ENCODE measurements at places on chromosomes 5 and 9.
A peak's percentile ranks its signal among the peaks of the same experiment; 100 is the strongest.

GRCh38 chr5:157369507-157369906 lies 90.5 kb upstream of the NIPAL4 start:
- no peak overlapping the region for H3K27ac ChIP-seq
- DNase-seq: no peak
- H3K36me3 ChIP-seq: no peaks in the 10 kb centered on the region
- H3K4me3 ChIP-seq: no peak overlapping the region

DNA sequence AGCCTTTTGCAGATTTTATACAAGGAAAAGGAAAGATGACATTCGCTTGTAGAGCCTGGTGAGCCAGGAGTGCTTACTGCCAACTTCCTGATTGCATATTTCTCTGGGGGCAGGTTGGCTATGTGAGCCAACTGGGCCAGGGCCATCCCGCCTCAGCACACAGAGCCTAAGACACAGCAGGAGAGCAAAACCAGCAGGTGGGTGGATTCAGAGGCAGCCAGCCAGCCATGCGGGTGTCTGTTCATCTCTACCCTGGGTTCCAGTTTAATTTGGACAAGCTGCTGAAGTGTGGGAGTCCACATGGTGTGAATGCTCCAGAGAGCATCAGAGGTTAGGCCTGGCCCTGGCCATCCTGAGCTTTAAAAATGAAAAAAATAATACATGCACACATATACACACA lies 291.4 kb downstream of the ARHGEF28 start:
- H3K4me1 ChIP-seq: peaks cover 16% of the 10 kb centered on the region
- H3K27ac ChIP-seq: no peak overlapping the region
- no peak overlapping the region for H3K4me3 ChIP-seq
- H3K36me3 ChIP-seq: peaks cover 4% of the 10 kb centered on the region
- DNase-seq: no peak
- H3K27me3 ChIP-seq: no peaks in the 10 kb centered on the region

DNA sequence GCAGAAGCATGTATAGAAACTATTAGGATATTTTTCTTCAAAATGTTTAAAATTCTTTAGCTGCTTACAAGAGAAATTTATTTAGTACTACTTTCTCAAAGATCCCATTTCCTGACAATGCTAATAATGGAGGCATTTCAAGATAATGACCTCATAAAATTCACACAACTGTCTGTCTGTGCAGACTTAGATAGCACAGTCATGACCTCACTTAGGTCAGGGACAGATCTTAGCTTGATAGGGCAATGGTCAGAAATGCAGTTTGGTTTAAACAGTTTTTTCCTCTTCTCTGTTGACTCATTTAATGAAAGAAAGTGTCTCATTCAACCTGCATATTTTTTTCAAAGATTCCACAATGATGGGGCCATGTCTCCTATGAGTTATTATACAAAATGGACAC lies 128.4 kb downstream of the GRIA1 start:
- no peaks in the 10 kb centered on the region for H3K36me3 ChIP-seq
- H3K4me1 ChIP-seq: peaks cover 64% of the 10 kb centered on the region
- peak overlapping the region; percentile 79 for H3K27ac ChIP-seq
- no peaks in the 10 kb centered on the region for H3K27me3 ChIP-seq
- H3K4me3 ChIP-seq: peak overlapping the region; percentile 45
- DNase-seq: peak; percentile 62

GRCh38 chr9:116859763-116860162 lies 172.7 kb downstream of the TRIM32 start:
- H3K4me1 ChIP-seq: no peaks in the 10 kb centered on the region
- DNase-seq: no peak
- H3K27ac ChIP-seq: no peak overlapping the region
- peaks cover 3% of the 10 kb centered on the region for H3K27me3 ChIP-seq

GRCh38 chr5:138725153-138725817 lies 27.9 kb upstream of the CTNNA1 start:
- DNase-seq: peak; percentile 61
- H3K4me1 ChIP-seq: peaks cover 16% of the 10 kb centered on the region
- peaks cover 31% of the 10 kb centered on the region for H3K27me3 ChIP-seq
- no peaks in the 10 kb centered on the region for H3K36me3 ChIP-seq

DNA sequence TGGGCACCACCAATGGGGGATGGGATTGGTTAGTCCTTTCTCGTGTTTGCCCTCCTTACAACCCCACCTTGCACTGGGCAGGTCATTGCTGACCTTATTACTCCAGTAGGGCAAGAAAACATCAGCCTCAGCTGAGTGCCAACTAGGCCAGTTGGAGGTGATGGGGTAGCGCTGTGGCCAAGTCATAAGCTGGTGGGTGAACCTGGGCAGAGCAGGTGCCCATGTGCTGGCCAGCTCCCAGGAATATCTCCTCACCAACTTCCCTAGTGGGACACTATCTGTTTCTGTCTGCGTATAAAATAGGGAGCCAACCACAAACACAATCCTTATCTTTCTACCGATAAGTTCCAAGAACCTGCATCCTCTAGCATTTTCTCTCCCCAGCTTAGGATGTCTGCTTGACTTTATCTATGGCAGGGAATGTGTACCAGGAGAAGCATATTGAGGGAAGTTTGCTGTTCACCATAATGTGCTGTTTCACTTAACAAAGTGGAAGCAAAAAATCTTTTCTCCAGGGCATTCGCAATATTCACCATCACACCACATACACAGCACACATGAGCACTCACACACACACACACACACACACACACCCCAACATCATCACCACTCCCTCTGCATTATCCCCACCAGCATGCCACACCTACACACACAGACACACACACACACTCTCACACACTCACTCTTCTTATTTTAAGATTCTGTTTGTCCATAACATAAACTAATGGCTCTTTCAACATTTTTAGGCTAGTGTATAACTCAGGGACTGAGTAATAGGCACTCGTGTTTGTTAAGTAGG lies 390.0 kb downstream of the ENC1 start:
- H3K4me1 ChIP-seq: peaks cover 29% of the 10 kb centered on the region
- no peaks in the 10 kb centered on the region for H3K36me3 ChIP-seq
- peak overlapping the region; percentile 91 for H3K27ac ChIP-seq
- H3K4me3 ChIP-seq: peak overlapping the region; percentile 24
- H3K27me3 ChIP-seq: peaks cover 3% of the 10 kb centered on the region

DNA sequence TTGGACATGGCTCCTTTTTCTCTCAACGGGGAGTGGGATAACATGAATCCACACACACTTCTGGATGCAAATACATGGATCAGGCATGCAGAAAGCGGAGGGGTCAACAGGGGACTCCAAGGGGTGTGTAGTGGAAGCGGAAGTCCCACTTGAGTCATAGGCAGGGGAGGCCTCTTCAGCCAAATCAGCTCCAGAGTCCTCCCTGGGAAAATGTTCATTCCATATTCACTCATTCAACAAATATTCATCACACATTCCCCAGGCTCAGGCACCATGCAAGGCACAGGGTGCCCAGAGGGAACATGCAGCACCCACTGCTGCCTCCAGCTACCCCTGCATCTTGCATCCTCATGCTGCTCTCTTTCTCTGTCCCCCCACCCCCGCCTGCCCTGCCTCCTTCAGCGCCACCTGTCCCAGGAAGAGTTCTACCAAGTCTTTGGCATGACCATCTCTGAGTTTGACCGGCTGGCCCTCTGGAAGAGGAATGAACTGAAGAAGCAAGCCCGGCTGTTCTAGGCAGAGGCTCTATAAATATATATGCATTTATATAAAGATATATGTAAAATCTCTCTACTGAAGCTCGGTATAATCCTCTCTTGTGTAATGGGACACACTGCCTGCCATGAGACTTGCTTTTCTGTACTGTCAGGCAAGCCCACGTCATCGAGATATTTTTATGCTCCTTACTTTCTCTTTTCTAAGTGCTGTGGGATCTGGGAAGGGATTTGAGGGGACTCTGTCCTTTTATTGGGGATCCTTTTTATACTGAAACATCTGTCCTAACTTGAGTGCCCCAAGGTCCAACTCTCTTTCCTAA lies 13.6 kb upstream of the AFAP1L1 start:
- peaks cover 3% of the 10 kb centered on the region for H3K27me3 ChIP-seq
- peak overlapping the region; percentile 59 for H3K4me3 ChIP-seq
- H3K4me1 ChIP-seq: peaks cover 38% of the 10 kb centered on the region

DNA sequence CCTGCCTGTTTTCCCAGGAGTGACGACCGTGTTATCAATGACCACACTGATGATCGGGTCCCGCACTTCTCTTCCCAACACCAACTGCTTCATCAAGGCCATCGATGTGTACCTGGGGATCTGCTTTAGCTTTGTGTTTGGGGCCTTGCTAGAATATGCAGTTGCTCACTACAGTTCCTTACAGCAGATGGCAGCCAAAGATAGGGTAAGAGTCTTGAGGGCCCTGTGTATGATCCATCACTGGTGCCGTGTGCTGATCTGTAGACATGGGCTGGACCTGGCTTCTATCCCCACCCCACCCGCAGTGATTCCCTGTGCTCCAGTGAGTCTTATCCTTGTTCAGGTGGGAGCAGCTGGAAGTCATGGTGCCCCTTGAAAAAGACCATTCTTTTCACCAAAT lies 26.0 kb downstream of the GABRP start:
- H3K27me3 ChIP-seq: peaks cover 4% of the 10 kb centered on the region
- no peaks in the 10 kb centered on the region for H3K36me3 ChIP-seq
- H3K4me1 ChIP-seq: peaks cover 5% of the 10 kb centered on the region
- H3K27ac ChIP-seq: no peak overlapping the region
- DNase-seq: peak; percentile 52

DNA sequence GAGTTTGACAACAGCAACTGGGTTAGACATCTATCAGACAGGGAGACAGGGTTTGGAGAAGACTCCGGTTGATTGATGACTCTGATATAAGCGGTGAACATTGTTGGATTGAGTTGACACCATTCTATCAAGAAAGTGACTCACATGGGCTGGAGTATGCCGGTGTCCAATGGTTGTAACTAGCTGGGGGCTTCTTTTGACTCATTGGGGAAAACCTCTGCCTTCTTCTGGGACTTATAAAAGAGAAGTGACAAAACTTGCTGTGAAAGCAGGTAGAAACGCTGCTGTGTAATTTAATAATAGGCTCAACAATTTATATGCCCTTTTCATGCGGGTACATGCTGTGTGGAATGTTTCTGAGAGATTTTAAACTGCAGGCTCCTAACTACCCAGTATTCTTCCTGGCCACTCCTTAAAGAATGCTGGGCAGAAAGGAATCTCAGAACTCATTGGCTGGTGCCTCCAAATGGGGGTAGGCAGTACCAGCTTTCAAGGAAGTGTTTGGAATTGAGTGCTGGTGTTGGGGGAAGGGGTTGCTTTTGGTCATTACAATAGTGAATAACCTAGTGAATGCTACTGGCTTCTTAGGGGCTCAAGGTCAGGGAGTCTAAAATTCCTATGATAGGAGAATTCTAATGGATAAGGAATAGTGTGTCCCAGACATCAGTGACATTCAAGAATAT lies 43.9 kb downstream of the FYB1 start:
- no peak overlapping the region for H3K4me3 ChIP-seq
- peaks cover 1% of the 10 kb centered on the region for H3K27me3 ChIP-seq
- peaks cover 20% of the 10 kb centered on the region for H3K36me3 ChIP-seq
- H3K4me1 ChIP-seq: peaks cover 60% of the 10 kb centered on the region
- no peak for DNase-seq
- H3K27ac ChIP-seq: no peak overlapping the region

- H3K4me1 ChIP-seq: no peaks in the 10 kb centered on the region
- peaks cover 5% of the 10 kb centered on the region for H3K27me3 ChIP-seq
- H3K4me3 ChIP-seq: no peak overlapping the region
- H3K27ac ChIP-seq: no peak overlapping the region
- peaks cover 21% of the 10 kb centered on the region for H3K36me3 ChIP-seq
These were observed 31.7 kb upstream of the SLC6A3 start for GRCh38 chr5:1476967-1477310.

DNA sequence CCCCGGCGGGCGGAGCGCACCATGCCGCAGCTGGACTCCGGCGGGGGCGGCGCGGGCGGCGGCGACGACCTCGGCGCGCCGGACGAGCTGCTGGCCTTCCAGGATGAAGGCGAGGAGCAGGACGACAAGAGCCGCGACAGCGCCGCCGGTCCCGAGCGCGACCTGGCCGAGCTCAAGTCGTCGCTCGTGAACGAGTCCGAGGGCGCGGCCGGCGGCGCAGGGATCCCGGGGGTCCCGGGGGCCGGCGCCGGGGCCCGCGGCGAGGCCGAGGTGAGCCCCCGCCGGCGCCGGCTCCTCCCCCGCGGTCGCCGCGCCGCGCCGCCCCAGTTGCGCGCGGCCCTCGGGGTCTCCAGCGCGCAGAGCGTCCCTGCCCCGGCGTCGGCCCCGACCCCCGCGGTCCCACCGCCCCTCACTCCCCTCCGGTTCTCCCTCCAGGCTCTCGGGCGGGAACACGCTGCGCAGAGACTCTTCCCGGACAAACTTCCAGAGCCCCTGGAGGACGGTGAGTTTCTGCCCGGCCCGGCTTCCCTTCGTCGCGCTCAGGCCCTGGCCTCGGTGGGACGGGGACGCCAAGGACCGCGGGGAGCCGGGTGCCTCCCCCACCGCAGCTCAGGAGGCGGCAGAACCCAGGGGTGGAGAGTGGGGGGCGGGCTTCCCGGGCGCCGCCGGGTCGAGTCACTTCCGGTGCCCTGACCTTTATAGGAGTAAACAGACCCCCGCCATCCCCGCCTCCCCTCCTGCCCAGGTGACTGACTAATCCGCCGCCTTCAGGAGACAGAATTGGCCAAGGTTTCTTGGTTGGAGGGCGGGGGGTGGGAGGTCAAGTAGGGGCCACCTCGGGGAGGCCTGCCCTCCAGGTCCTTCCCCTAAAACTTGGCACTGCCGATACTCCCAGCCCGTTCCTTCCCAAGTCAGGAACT lies 665 bp downstream of the TCF7 start:
- peaks cover 19% of the 10 kb centered on the region for H3K27me3 ChIP-seq
- H3K4me3 ChIP-seq: peak overlapping the region; percentile 45
- no peaks in the 10 kb centered on the region for H3K36me3 ChIP-seq
- peaks cover 8% of the 10 kb centered on the region for H3K4me1 ChIP-seq

DNA sequence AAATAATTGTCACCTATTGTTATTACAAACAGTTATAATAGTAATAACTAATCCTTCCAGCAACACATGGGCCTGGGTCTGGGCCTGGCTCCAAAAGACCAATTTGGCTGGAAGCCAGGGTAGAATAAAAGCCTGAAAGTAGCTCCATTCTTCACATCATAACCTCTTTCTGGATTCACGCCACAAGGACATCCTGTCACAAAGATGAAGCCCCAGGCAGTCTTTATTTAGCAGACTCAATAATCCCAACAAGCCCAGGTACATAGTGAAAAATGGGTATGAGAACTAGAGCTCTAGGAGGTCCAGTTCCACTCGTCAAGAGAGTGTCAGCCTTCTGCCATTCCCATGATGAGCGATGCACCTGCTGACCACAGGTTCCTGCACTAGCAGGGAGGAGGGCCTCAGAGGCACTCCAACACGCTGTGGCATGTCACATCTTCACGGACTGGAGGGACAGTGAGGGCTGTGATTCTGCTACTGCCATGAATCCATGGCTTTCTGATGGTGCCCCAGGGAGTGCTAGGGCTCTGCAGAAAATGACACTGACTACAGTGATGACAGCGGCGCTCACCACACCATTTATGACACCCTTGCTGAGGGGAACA lies 124.9 kb downstream of the SPOCK1 start:
- no peak overlapping the region for H3K27ac ChIP-seq
- H3K4me3 ChIP-seq: no peak overlapping the region
- peaks cover 1% of the 10 kb centered on the region for H3K27me3 ChIP-seq
- DNase-seq: no peak
- peaks cover 40% of the 10 kb centered on the region for H3K4me1 ChIP-seq

DNA sequence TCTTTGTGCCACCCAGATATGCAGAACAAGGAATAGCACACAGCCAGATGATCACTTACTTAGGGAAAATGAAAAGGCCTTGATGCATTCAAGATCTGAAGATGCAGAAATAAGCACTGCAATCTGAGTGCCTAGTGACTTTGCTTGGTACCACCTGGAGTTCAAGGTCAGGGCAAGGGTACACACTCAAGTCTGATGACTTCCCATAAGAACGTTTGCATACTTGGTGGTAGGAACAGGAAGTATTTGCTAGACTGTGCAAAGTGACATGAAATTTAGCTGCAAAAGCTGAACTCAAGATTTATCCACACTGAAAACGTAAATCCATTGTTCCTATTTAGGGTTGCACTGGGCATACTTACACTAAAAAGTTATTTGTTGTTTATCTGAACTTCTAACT lies 177.1 kb downstream of the PIK3R1 start:
- H3K36me3 ChIP-seq: peaks cover 6% of the 10 kb centered on the region
- no peak for DNase-seq
- H3K27ac ChIP-seq: no peak overlapping the region

All from HFFc6 (cell line).